ENCODE measurements at places on chromosomes 7 and 10.

DNA sequence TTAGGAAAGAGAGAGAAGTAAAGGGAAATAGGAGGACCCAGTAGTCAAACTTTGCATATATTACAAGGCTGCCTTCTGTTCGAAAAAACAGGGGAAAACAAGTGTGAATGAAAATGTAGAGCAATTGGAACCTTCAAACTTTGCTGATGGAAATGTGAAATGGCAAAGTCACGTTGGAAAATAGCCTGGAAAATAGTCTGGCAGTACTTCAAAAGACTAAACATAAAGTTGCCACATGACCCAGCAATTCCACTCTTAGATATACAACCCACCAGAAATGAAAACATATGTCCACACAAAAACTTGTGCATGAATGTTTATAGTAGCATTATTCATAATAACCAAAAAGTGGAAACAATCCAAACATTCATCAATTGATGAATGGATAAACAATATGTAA, 78.6 kb upstream of the IFRD1 start:
- DNase-seq = no peak

GRCh38 chr7:40299097-40299496, 164.3 kb downstream of the SUGCT start:
- DNase-seq = peak; percentile 80

DNA sequence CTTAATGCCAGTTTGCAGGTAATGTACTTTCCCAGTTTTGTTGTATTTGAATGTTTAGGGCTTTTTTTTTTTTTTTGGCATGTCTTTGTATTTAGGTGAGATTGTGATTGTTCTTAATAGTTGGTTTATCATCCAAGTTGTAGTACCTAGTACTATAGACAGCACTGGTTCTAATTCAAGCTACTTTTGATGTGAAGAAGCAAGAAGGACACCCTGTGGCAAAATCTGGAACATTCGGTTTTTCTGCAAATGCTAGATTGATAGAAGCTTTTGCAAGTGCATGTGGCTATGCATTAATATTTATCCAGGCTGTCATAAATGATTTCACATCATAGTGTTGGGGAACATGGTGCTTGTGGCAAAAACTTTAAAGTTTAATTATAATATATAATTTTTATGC, 248.9 kb downstream of the FOXP2 start:
- peak; percentile 73 for DNase-seq

- no peak for DNase-seq
Observed at GRCh38 chr7:6226194-6226799, 46.1 kb downstream of the CYTH3 start.

GRCh38 chr10:43427166-43427825, 9.6 kb upstream of the ZNF487 start:
- no peak for DNase-seq

DNA sequence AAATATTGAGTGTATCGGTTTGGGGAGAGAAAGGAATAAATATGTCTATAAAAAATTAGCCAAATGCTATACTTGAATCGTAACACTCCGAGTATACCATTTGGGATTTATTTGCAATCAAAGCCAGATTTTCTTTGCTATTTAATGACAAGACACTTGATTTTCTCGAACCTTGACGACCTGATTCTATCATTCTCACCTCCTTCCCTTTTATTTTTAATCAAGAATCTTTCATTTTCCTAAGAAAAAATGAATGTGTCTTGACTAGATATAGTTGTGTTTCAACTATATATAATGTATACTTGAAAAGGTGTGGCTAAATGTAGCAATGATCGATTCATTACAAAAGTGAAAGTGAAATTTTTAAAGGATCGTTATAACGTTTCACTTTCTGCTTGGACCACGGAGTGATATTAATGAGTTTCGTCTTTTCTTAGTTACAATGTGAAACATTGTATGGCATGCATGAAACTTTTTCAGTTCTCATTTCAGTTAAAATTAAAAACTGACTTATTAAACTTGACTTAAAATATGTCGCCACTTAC, 562 bp downstream of the NUB1 start:
- peak; percentile 26 for DNase-seq
